T-cell (primary cell): ENCODE measurements at places on chromosomes 2 and 18. TPM values are rescaled to one million over a fixed set of nuclear protein-coding genes. Genes with fewer than 3 reads are reported as not detected.
A peak's percentile ranks its signal among the peaks of the same experiment; 100 is the strongest.

The SP140 gene
- total RNA-seq: 49.3 TPM

The CNGA3 gene
- total RNA-seq: not detected

The PDIA6 gene
- total RNA-seq: 72.3 TPM

The LHCGR gene
- total RNA-seq: not detected

The MTERF4 gene
- 109 TPM for total RNA-seq

GRCh38 chr2:204507636-204508035, 37.6 kb upstream of the PARD3B start:
- H3K36me3 ChIP-seq: no peaks in the 10 kb centered on the region
- H3K4me3 ChIP-seq: no peak overlapping the region

- no peak overlapping the region for H3K27ac ChIP-seq
- no peaks in the 10 kb centered on the region for H3K36me3 ChIP-seq
- H3K4me1 ChIP-seq: no peaks in the 10 kb centered on the region
- no peak for DNase-seq
These were observed 175.7 kb upstream of the POU3F3 start for GRCh38 chr2:104678181-104678580.

DNA sequence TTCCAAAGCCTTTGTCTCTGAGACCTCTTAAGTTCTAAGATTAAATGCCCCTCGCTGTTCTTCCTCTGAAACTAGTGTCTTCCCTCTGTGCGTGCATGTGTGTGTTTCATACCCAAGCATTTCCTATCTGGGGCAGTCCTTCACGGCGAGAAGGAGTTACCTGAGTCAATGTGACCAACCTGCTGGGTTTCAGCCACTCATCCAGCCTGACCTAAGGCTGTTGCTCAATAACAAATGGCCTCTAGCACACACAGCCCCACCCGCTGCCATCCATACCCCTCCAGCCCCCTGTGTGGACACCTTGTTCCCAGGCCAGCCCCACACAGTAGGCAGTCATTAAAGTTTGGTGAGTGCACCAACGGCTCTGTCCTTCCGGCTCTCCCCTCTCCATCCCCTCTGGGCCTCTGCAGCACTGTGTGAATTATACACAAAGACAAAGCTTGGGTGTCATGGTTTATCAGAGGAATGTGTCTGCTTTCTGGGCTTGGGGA, 53.8 kb upstream of the FOSL2 start:
- H3K4me1 ChIP-seq: no peaks in the 10 kb centered on the region
- H3K27ac ChIP-seq: no peak overlapping the region
- H3K27me3 ChIP-seq: no peaks in the 10 kb centered on the region
- DNase-seq: no peak
- H3K4me3 ChIP-seq: no peak overlapping the region
- H3K36me3 ChIP-seq: no peaks in the 10 kb centered on the region

- no peaks in the 10 kb centered on the region for H3K36me3 ChIP-seq
- H3K27ac ChIP-seq: no peak overlapping the region
- DNase-seq: no peak
- peaks cover 8% of the 10 kb centered on the region for H3K27me3 ChIP-seq
- H3K4me3 ChIP-seq: no peak overlapping the region
These were observed 10.9 kb downstream of the ALK start for GRCh38 chr2:29910465-29910864.

GRCh38 chr18:68739462-68739861, 24.6 kb upstream of the TMX3 start:
- H3K27me3 ChIP-seq: no peaks in the 10 kb centered on the region
- H3K4me3 ChIP-seq: no peak overlapping the region
- H3K36me3 ChIP-seq: no peaks in the 10 kb centered on the region
- H3K27ac ChIP-seq: no peak overlapping the region

DNA sequence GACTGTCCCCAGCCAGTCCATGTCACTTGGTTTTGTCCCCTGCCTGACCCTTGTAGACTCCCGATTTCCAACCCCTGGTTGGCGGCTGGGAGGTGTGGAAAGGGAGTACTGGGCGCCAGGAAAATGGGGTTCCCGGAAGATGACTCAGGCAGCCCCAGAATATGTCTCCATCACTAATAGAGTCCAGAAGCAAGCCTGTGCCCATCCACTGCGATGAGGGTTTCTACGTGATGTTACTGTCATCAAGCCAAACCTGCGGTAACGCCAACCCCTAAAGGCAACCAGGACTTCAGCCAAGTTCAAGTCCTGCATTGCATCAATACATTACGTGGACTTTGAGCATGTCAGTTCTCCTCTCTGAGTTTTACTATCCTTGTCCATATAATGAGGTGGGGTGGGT, 62.0 kb upstream of the TAF1B start:
- H3K27me3 ChIP-seq: peaks cover 1% of the 10 kb centered on the region
- H3K27ac ChIP-seq: peak overlapping the region; percentile 96
- peaks cover 56% of the 10 kb centered on the region for H3K4me1 ChIP-seq
- DNase-seq: no peak
- H3K36me3 ChIP-seq: no peaks in the 10 kb centered on the region

DNA sequence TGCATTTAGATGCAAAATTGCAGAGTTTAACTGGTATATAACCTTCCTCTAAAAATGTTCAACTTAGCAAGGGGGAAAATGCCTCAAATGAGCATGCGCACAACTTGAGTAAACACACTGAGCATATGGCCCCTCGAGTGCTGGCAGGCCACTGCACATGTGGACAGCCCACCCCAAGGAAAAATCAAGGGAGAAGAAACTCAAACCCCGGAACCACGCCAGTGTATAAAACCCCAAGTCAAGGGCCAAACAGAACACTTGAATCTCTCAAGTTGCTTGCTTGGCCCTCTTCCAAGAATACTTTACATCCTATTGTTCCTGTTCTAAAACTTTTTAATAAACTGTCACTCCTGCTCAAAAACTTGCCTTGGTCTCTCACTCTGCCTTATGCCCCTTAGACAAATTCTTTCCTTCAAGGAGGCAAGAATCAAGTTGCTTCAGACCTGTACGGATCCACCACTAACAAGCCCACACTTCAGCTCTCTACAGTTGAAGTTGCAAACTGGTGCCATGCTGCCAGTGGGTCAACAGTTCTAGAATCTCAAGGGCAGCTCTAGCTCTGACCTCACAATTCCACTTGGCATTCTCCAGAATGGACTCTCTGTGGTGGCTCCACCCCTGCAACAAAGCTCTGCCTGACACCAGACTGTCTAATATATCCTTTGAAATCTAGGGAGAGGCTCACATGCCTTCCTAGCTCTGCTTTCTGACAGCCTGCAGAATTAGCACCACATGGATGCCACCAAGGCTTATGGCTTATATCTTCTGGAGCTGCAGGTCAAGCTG, 38.9 kb downstream of the HIBCH start:
- peaks cover 18% of the 10 kb centered on the region for H3K36me3 ChIP-seq
- no peaks in the 10 kb centered on the region for H3K27me3 ChIP-seq
- no peak overlapping the region for H3K27ac ChIP-seq
- no peak overlapping the region for H3K4me3 ChIP-seq
- H3K4me1 ChIP-seq: no peaks in the 10 kb centered on the region

- H3K27ac ChIP-seq: no peak overlapping the region
- H3K36me3 ChIP-seq: no peaks in the 10 kb centered on the region
- no peak overlapping the region for H3K4me3 ChIP-seq
- no peaks in the 10 kb centered on the region for H3K4me1 ChIP-seq
These were observed 65.3 kb downstream of the PRKRA start for GRCh38 chr2:178385595-178386148.

DNA sequence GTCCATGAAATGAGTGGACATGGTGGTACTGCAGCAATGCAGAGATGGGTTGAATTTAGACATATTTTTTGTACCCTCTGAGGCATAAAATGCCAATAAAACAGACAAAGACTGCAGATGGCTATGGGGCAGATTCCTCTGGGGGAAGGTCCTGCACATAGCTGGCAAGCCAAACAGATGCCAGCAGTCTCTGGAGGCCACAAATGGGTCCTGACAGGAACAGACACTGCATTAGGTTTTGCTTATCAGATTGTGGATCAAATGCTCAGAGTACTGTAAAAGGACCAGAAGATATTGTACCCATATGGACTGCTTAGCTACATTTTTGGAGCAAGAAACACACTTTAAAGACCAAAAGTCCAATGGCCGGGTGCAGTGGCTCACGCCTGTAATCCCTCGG, 40.9 kb upstream of the ORC2 start:
- no peak for DNase-seq
- H3K27ac ChIP-seq: no peak overlapping the region
- H3K36me3 ChIP-seq: peaks cover 4% of the 10 kb centered on the region
- no peak overlapping the region for H3K4me3 ChIP-seq
- H3K27me3 ChIP-seq: no peaks in the 10 kb centered on the region
